ENCODE measurements at places on chromosomes 1 and 21.

GRCh38 chr1:82062206-82062605 lies 261.5 kb downstream of the ADGRL2 start:
- DNase-seq: no peak

GRCh38 chr1:202805886-202806844 lies 2.1 kb downstream of the KDM5B start:
- DNase-seq: no peak

DNA sequence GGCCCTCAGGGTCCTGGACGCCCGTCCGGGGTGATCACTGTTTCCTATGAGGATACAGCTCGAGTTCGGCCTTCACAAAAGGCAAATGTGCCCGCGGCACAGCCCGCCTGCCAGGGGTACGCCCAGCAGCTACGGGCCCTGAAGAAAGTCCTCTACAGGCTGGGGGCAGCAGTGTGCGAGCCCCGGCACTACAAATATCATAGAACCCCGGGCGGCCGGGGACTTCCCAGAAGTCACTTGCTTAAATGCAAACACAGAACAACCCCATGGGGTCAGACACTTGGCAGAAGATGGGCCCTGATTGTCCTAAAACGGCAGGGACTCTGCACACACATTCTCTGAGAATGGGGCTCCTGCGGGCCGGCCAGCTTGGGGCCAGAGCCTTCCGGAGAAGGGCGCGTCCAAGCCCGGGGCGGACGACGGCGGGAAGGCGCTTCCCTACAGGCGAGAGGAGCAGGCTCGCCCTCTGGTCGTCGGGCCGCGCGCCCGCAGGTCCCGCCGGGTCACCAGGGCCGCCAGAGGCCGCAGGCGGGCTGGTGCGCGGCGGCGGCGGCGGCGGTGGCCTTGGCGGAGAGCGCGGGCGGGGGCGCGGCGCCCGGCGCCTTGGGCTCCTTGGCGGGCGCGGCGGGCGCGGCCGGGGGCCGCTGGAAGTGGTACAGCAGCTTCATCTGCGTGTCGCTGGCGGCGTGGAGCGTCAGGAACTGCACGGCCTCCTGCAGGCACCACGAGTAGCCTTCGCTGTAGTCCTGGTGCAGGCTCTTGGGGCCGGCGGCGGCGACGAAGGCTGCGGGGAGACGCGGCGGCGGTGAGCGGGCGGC lies 888 bp downstream of the HES5 start:
- no peak for DNase-seq

- no peak for DNase-seq
Observed at GRCh38 chr1:157652859-157653493, 47.6 kb downstream of the FCRL3 start.

DNA sequence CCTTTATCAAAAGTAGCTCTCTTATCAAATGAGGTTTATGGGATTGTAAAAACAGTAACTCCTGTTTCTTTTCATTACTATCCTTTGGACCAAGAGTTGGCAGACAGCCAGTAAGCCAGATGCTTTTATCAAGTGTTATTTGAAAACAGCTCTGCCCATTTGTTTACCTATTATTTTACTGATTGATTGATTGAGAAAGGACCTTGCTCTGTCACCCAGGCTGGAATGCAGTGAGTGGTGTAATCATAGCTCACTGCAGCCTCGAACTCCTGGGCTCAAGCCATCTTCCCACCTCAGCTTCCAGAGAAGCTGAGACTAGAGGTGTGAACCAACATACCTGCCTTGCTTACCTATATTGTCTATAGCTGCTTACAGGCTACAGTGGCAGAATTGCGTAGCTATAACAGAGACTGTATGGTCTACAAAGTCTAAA lies 3.6 kb downstream of the PRKAB2 start:
- no peak for DNase-seq

DNA sequence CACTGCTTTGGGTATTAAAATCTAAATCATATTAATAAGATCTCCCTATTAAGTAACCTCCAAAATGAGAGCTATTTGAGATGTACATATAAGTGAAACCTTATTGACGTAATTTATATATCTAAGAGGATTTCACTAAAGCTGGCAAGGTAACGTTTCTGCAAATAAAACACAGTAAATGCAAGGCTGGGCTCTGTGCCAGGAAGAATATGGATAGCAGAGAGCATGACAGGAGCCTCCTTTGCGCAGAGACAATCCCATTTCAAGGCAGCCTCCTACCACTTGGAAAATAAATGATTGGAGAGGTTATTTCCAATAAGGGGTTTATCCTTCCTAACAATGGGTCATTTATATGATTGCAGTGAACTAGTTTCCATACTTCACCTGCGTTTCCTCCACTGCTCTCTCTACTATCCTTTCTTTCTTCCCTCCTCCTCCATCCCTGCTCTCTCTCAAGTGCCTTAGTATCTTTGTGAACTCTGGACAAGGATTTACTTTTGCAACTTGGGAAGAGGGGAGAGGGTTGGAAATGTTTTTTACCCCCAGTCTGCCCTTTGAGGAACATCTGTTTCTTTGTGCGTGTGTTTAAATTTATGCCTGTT lies 3.0 kb upstream of the NFIA start:
- DNase-seq: no peak

DNA sequence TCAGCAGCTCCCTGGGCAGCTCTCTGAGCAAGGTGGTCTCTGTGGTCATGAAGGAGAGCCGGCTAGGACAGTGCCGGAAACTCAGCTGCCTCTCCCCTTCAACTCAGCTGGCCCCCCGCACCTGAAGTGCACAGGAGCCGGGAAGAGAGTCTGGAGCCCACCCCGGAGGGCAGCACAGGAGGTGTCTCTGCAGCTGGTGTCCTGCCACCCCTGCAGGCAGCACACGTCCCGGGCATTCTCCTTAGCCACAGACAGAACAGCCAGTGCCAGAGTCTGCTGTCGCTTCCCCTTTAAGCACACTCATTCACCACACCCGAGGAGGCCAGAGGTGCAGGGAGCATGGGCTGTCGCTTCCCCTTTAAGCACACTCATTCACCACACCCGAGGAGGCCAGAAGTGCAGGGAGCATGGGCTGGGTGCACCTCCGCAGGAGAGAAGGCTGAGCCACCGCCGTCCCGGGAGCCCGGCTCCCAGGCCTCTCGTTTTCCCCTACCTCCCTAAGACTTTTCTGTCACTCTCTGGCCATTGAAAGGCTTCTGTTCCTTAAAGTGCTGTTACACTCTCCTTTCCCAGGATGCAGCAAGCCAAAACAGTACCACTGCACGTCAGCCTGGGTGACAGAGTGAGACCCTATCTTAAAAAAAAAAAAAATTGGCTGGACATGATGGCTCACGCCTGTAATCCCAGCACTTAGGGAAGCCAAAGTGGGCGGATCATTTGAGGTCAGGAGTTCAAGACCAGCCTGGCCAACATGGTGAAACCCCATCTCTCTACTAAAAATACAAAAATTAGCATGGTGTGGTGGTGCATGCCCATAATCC lies 16.9 kb upstream of the SAMD11 start:
- no peak for DNase-seq

GRCh38 chr1:26215246-26215645 lies 18.8 kb upstream of the CEP85 start:
- no peak for DNase-seq

GRCh38 chr1:76510672-76511557 lies 356.4 kb upstream of the ST6GALNAC5 start:
- DNase-seq: no peak

GRCh38 chr1:9145021-9145668 lies 16.2 kb upstream of the GPR157 start:
- DNase-seq: no peak

DNA sequence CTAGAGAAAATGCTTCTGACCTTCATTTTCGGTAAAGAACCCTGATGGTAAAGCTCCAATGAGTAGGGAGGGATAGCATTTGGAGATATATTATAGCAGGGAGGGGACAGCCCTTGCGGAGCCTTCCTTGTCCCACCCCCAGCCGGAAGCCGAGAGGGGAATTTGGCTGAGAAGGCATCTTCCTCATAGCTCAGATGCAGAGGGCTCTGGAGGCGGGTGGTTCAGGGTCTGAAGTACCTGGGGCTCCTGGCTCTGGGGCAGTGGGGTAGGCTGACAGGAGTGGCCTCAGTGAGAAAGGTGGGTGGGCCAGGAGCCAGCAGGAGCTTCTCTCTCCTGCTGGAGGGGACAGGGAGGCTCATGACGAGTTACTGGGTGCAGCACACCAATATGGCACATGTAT lies 88.0 kb upstream of the IFFO2 start:
- no peak for DNase-seq

GRCh38 chr1:32774950-32775634 lies 42.1 kb downstream of the YARS1 start:
- DNase-seq: no peak

DNA sequence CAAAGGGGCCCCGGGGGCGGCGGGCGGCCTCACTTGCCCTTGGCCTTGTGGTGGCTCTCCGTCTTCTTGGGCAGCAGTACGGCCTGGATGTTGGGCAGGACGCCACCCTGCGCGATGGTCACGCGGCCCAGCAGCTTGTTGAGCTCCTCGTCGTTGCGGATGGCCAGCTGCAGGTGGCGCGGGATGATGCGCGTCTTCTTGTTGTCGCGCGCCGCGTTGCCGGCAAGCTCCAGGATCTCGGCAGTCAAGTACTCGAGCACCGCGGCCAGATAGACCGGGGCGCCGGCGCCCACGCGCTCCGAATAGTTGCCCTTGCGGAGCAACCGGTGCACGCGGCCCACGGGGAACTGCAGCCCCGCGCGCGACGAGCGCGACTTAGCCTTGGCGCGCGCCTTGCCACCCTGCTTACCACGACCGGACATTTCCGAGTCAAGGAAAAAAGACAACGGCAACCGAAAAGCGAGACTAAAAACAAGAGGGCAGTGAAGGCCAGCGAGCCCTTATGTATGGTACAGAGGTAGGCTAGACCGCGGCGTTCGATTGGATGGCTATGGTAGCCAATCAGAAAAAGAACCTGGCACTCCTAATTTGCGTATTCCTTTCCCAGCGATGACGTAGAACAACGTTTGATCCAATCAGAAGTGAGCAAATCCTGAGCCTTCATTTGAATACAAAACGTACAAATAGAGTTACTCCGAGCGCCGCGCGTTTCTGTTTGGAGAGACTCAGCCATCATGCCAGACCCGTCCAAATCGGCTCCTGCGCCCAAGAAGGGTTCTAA lies 29.6 kb upstream of the RNF187 start:
- peak; percentile 64 for DNase-seq

DNA sequence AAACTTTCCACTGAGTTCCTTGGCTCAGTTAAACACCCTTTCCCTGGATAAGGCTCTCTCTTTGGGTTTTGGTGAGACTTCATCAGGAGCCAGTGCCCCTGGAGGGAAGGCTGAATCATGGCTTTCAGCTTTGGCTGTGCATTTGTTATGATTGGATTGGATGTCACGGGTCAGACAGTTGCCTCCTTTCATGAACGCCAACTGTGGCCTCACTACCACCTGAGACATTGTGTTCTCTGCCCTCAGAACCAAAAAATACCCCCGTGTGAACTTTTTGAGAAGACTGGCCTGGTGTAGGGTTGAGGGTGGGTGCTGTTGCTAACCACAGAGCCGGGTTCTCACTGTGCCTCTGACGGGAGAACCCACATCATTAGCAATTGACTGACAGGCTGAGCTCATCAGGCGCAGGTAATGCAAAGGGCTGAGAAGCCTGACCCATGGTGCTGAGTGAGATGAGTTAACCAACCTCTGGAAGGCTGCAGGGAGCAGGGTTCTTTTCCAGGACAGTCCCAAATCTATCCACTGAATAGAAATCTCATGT lies 65.6 kb downstream of the HHAT start:
- DNase-seq: no peak

- DNase-seq: no peak
Observed at GRCh38 chr1:165738794-165739193, 29.9 kb downstream of the TMCO1 start.

- no peak for DNase-seq
Observed at GRCh38 chr1:87512431-87512830, 183.8 kb downstream of the LMO4 start.

- DNase-seq: no peak
Observed at GRCh38 chr1:5995871-5996630, 3.8 kb upstream of the NPHP4 start.

DNA sequence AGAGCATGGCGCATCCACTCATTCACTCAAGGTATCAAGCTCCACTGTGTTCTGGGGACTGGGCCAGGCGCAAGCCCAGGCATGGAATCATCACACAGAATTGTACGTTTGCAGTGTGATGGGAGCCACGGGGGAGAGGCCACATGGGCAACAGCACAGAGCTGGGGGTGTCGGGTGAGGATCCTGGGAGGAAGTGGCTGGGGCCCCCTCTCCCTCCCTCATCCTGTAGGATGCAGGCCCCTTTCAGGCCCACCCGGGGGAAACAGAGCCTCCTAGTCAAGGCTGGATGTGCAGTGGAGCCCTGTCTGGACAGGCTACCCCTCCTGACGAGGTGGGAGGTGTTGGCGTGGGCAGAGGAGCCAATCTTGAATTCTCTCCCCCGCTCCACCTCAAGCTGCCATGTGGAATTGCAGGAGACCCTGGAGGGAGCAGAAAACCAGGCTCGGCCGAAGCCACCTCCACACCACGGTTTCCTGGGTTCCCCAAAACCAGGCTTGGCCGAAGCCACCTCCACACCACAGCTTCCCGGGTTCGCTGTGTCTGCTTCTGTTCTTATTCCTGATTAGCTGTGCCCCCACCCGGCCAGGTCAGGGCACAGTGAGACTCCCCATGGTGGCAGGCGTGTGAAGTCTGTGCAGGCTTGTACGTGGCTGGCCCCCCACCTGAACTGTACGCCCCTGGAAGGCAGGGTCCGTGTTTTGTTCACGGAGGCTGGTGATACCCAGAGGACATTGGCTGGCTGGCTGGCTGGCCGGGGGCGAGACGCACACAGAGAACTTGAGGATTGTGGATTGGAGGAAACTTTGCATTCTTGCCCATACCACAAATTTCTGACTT lies 4.2 kb upstream of the C1orf174 start:
- DNase-seq: no peak

DNA sequence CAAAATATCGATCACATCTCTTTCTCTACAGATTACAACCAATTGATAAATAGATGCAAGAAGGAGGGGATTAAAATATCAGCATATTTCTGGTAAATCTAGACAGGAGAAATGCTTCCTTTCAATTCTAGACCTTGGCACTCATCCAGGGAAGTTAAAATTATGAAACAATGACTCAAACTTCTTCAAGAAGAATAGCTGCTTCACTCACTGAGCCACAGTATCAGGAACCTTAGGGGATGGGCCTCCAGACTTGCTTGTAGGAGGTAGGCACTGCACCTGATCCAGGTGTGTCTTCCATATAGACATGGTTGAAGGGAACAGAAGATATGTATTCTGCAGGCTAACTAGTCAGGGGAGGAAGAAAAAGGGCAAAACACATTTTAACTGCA lies 9.8 kb downstream of the SLAMF7 start:
- no peak for DNase-seq

- DNase-seq: no peak
Observed at GRCh38 chr1:63779338-63780211, 5.8 kb downstream of the ROR1 start.

Measured in stimulated activated CD8-positive, alpha-beta memory T cell treated with anti-CD3 and anti-CD28 coated beads, Interleukin-4, amount 100 ng/mL, for 1 hour (primary cell).